CD4-positive, alpha-beta memory T cell (primary cell): ENCODE measurements at places on chromosomes 1 and 21. TPM values are rescaled to one million over a fixed set of nuclear protein-coding genes. Genes with fewer than 3 reads are reported as not detected.

- no peaks in the 10 kb centered on the region for H3K4me1 ChIP-seq
- H3K27ac ChIP-seq: no peak overlapping the region
- H3K4me3 ChIP-seq: no peak overlapping the region
- no peaks in the 10 kb centered on the region for H3K27me3 ChIP-seq
- DNase-seq: no peak
These were observed 136.2 kb upstream of the TIAM1 start for GRCh38 chr21:31480228-31480627.

DNA sequence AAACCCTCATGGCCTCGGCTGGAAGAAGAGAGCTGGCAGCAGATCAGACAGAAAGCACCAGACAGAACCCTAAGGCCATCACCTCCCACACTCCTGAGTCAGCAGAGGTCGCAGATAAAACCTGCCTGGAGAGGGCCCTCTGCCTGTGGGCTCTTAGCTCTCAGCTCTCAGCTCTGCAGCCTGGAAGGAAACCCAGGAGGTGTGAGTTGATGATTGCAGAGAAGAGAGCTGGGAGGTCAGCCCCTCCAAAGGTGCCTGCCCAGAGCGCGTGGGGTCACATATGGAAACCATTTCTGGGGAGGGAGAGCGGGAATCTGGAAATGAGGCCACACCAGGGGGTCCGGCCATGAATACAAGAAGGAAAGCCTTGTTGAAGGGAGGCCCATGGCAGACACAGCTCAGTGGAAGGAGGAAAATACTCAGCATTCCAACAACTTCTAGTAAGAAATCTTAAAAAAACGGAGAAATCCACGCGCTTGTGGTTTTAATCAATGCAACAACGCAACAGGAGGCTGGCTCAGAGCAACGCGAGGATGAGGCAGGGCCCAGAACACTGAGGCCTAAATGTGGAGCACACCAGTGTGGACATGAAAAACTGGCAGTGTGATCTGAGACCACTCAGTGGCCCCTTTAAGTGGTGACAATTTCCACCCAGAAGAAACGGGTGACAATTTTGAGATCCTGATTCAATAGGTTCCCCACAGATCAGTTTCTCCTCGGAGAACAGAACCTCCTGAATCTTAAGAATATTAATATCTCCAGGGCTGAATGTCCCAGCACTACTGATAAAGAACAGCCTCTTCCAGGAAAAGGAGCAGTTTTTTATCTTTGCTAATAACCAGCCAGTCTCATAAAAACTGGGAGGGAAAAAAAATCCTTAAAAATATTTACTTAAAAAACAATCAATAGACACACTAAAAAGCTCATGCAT, 45.7 kb downstream of the PSMG1 start:
- no peaks in the 10 kb centered on the region for H3K36me3 ChIP-seq
- no peaks in the 10 kb centered on the region for H3K4me1 ChIP-seq
- H3K4me3 ChIP-seq: no peak overlapping the region
- DNase-seq: no peak
- no peak overlapping the region for H3K27ac ChIP-seq

AVPR1B gene
- not detected for total RNA-seq

DNA sequence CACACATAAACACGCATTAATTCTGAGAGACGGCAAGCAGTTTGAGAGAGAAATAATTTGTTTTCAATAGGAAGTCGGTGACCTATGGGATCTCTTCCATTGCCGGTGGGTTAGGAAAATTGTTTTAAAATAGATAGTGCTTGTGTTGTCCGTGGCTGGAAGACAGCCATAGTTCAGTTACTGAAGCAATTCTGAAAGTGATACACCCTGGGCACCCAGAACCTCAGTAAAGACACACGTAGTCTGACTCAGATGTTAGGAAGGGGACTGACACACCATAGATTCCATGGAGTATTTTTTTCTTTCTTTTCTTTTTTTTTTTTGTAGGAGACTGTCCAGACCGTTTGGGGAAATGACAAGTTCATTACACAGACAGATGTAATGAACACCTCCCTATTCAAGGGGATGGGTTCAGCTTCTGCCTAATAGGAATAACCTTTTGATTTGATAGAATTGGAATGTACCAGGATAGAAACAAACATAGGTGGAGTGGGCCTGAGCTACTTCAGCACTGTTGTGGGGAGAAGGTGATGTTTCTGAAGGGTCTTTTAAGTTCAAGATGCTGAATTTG, 1.6 kb downstream of the C1orf21 start:
- H3K27me3 ChIP-seq: peaks cover 7% of the 10 kb centered on the region
- no peak overlapping the region for H3K4me3 ChIP-seq
- H3K4me1 ChIP-seq: peaks cover 9% of the 10 kb centered on the region
- H3K27ac ChIP-seq: no peak overlapping the region
- no peaks in the 10 kb centered on the region for H3K36me3 ChIP-seq

DNA sequence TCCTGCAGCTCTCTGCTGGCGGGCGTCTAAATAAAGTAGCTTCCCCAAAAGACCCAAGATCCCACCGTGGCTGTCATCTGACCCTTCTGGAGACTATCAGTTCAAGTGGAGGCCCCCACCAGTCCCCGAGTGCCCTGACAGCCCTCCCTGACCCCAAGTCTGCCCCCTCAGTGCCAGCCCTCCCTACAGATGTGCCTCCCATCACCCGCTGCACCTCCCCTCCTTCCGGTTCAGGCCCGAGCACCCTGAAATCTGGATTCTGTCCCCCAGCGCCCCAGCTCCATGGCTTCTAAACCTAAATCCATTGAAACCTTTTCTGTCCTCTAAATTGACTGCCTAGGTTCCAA, 595 bp downstream of the IL10RB start:
- H3K27ac ChIP-seq: peak overlapping the region; percentile 80
- H3K36me3 ChIP-seq: peaks cover 10% of the 10 kb centered on the region
- no peak for DNase-seq

DNA sequence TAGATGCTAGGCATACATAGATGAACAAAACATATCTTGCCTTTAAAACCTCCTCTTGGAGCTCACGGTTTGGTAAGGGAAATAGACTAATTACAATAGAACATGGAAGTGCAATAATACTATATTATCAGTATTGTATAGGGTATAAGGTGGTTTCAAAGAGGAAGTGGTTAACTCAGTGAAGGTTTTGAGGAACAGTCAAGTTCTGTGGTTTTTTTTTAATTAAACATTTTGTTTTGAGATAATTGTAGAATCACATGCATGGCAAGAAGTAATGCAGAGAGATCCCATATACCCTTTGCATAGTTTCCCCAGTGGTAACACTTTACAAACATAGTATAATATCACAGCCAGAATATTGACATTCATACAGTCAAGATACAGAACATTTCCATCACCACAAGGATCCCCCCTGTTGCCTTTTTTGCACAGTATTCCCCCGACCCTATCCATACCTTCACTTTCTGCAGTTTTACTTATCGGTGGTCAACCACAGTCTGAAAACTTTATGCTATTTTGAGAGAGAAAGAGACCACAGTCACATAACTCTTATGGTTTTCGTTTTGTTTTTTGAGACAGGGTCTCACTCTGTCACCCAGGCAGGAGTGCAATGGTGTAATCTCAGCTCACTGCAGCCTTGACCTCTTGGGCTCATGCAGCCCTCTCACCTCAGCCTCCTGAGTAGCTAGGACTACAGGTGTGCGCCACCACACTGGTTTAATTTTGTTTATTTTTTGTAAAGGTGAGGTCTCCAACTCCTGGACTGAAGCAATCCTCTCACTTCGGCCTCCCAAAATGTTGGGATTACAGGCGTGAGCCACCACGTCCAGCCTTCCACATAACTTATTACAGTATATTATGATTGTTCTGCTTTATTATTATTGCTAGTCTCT, 60.5 kb upstream of the KIAA1614 start:
- peaks cover 21% of the 10 kb centered on the region for H3K4me1 ChIP-seq
- no peak overlapping the region for H3K27ac ChIP-seq
- H3K4me3 ChIP-seq: no peak overlapping the region
- no peaks in the 10 kb centered on the region for H3K27me3 ChIP-seq
- DNase-seq: peak; percentile 3

- H3K27ac ChIP-seq: no peak overlapping the region
- H3K27me3 ChIP-seq: no peaks in the 10 kb centered on the region
- H3K36me3 ChIP-seq: no peaks in the 10 kb centered on the region
- no peak for DNase-seq
- no peak overlapping the region for H3K4me3 ChIP-seq
These were observed 97.0 kb upstream of the COA6 start for GRCh38 chr1:234276151-234276788.

DNA sequence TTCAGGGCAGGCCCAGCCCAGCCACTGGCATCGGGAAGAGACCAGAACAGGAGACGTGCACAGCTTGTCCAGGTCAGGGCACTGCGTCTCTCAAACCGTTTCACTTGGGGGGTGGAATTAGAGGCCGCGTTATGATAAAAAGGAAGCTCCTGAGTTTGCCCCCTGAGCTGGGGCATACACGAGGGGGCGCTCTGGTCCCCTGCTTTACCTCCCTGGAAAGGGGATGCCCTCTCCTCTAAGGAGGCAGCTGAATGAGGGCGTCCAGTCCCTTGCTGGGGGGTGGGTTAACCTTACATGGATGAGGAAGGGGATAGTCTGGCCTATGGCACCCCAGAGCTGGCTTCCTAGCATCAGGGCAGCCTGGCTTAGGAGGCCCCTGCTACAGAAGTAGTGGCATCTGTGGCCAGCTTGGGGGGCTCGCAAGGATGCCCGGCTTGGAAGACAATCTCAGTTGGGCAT, 2.3 kb downstream of the MYOG start:
- no peaks in the 10 kb centered on the region for H3K36me3 ChIP-seq
- no peak overlapping the region for H3K27ac ChIP-seq
- no peak for DNase-seq
- no peak overlapping the region for H3K4me3 ChIP-seq
